AG04450 (cell line): ENCODE measurements at places on chromosomes 4 and X.

DNA sequence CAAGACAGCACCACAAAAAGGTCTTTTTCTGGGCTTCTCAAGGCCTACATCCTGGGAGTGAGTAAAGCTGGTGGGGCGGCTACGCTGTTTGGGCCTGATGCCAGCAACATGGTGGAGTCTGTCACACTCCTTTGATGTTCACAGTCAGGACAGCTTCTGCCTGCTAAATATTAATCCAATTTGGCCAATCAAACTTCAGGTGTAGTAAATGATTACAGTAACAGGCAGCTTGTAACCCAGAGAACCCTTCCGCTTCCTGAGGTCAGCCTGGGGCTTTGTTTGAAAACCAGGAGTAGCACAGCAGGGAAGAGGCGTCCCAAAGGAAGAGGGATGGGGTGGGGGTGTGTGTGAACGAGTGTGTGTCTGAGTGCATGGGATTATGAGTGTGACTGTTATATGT lies 220.4 kb downstream of the MAML3 start:
- no peak for DNase-seq

DNA sequence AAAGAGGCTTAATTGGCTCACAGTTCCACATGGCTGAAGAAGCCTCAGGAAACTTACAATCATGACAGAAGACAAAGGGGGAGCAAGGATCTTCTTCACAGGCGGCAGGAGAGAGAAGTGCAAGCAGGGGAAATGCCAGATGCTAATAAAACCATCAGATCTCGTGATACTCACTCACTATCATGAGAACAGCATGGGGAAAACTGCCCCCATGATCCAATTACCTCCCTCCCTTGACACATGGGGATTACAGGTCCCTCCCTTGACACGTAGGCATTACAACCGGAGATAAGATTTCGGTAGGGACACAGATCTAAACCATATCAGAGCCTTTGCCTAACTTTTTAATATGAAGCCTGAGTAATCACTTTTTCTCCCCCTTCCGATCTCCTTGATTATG lies 43.7 kb upstream of the MAPK10 start:
- DNase-seq = no peak

- DNase-seq = no peak
Measured at GRCh38 chrX:153055871-153056749, at the start of gene PNMA3. Gene PNMA3, plus strand, starts transcription at chrX:153056470. Its CDS starts 586 bp downstream, at chrX:153057056.

GRCh38 chrX:150842198-150842685 lies 56.2 kb downstream of the CD99L2 start:
- no peak for DNase-seq

- no peak for DNase-seq
Measured at GRCh38 chr4:98749206-98749605, 90.8 kb upstream of the TSPAN5 start.

DNA sequence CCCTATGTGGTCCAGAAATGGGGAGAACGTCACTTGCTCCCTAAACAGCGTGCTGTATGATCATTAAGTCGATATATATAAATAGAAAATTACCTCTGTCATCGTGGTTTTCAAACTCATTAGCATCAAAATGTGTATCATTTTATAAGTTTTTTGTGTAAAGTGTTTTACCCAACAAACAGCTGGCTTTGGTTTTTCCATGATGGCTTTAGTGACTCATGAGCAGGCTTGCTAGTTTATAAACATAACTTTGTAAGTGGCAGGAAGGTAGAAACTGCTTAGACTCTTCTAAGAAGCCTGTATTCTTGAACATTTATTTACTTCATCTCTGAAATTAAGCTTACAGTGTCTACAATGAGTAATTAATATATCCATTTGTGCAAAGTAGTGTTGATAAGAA lies 108.4 kb upstream of the DIPK2B start:
- no peak for DNase-seq

DNA sequence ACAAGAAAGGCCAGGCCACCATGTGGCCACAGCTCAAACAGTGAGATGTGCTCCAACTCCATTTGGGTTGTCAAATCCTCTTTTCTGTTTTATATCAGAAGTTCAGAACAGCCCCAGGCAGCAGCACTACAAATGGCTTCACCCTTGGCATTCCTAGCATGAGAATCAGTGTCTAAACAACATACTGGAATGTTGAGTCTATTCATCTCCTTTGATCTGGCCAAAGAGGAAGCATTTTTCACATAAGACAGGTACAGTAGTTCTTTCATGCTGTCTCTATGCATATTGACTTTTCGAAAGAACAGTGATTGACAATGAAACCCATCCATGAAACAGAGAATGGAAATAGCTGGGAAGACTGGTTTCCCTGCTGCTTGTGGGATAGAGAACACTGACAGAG lies 289.5 kb downstream of the USP46 start:
- no peak for DNase-seq

GRCh38 chr4:94403751-94404150 lies 48.0 kb upstream of the PDLIM5 start:
- no peak for DNase-seq
